ENCODE measurements at places on chromosomes 1 and 21. TPM values are rescaled to one million over a fixed set of nuclear protein-coding genes. Genes with fewer than 3 reads are reported as not detected.

ELAPOR1 gene
- 0.45 TPM for total RNA-seq

TTC4 gene
- 26.0 TPM for total RNA-seq

LEFTY2 gene
- total RNA-seq = not detected

DPT gene
- total RNA-seq = not detected

REN gene
- not detected for total RNA-seq

RASSF5 gene
- total RNA-seq = 6.1 TPM

BGLAP gene
- 2.0 TPM for total RNA-seq

BMP8B gene
- 6.2 TPM for total RNA-seq

Data from Calu3 (cell line).